ENCODE measurements at places on chromosomes 3 and 15.

- DNase-seq: peak; percentile 3
Observed at GRCh38 chr15:62782071-62782841, 260.3 kb upstream of the TPM1 start.

- no peak for DNase-seq
Observed at GRCh38 chr15:48307586-48307985, 23.6 kb upstream of the DUT start.

- DNase-seq: no peak
Observed at GRCh38 chr3:33901862-33902563, 103.6 kb downstream of the PDCD6IP start.

- no peak for DNase-seq
Observed at GRCh38 chr3:104273046-104273649, 1093.6 kb upstream of the ALCAM start.

DNA sequence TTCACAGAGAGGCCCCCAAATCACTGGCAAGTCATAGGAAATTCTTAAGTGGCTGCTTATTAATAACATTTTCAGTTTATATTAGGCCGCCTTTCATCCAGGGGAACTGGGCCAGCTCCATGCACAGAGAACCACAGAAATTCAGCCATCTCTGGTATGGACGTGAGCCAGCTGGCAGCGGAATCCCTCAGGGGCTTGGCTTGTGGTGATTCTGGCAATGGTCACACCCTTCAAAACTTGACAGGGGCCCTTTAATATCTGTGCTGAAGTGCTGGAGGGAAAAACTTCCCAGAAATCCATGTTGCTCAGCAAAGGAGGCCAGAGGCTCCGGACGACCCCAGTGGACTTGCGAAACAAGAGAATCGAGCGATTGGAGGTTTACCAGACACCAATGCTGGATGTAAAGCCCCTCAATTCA, 11.3 kb downstream of the PRICKLE2 start:
- no peak for DNase-seq

DNA sequence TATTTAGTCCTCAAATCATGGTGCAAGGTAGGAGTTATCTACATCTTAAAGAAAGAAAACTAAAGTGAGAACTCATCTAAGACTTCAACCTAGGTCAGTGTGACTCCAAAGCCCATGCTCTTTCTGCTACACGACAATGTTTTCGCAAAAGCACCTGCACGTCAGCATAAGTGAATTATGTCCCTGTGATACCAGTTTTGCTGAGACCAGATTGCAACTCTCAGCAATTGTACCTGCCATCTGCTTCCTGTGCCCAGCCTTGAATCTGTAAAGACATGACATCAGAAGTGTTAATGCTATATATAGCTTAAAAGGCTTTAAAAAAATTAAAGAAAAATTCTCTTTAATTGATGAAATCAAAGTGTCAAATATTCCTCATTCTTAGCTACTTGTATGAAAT, 43.4 kb downstream of the RETNLB start:
- no peak for DNase-seq

DNA sequence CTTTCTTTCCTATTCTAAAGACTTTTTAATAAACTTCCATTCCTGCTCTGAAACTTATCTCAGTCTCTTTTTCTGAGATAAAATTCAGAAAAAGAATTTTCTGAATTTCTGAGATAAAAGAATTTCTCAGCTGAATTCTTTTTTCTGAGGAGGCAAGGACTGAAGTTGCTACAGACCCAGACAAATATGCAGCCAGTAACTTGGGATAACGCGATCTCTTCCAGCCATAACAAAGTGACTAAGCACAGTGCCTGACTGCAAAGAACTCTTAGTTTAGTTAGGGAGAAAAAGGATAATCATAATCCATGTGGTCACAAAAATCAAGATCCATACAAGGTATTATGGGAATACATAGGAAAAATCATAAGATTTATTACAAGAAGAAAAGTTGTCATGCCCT, 222.0 kb upstream of the GAP43 start:
- no peak for DNase-seq

GRCh38 chr3:28726840-28727239, 378.2 kb upstream of the AZI2 start:
- peak; percentile 5 for DNase-seq

DNA sequence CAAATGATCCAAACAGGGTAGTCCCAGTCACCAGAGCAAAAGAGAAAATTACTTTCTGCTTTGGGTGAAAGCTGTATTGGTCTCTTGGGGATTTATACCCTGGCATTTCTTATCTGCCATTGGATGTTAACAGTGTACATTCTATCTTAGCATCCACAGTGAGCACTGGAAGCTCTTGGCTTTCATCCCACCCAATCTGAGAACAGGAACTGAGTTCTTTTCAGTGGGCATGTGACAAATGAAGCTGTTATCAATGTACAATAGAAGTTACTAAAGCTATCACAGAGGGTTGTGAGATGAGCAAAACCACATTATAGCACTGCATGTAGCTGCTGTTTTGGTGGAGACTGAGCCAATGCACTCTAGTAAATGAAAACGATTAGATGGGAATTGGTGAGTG, 300.7 kb downstream of the TUSC7 start:
- DNase-seq: no peak

DNA sequence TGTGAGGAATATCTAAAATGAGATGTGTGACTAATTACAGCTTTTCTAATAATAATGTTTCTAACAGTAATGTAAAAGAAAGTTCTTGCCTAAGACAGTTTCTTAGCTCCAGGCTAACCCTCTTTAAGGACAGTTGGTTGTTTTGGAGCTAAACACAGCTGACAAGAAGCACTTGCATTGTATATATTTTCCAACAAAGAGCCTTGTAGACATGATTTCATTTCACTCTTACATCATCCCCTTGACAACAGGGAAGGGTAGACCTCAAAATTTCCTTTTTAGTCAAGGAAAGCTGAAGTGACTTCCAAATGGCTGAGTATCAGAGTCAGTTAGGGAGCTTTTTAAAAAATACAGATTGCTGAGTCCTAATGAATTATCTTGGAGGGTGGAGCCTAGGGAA, 4.1 kb downstream of the ARID3B start:
- DNase-seq: no peak

DNA sequence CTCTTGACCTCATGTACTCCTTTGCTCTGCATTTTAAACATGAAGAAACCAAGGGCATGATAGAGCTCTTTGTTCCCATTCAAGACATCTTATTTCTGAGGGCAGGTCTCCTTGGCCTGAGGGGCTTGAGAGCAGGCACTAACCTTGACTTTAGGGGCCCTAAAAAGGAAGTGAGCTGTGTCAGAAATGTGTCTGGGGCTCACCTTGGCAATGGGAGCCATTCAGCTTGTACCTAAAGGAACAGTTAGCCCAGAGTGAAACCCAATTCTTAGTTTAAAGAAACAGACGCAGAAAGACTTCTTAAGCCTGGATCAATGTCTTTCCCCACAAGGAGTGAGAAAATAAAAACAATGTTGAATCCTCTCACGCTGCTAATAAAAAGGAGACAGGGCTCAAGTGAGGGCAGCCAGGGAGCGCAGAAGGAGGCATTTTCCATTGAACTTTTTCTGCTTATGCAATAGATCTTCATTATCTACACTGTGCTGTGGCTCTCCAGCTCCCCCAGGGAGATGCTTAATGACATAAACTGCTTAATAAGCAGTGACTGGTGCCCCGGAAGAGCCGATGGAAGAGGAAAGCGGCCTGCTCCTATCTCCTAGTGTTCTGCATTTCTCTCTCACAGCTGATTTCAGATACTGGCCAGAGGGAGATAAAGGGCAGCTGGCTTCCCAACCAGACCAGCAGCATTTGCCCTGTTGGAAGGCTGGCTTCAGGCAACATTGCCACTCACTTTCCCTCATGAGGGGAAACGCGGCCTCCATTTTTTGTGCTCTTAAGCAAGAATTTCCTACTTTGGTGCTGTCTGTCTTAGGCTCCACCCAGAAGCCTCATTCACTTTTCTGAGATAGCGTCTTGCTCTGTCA, 152.0 kb downstream of the OPA1 start:
- DNase-seq: peak; percentile 89

DNA sequence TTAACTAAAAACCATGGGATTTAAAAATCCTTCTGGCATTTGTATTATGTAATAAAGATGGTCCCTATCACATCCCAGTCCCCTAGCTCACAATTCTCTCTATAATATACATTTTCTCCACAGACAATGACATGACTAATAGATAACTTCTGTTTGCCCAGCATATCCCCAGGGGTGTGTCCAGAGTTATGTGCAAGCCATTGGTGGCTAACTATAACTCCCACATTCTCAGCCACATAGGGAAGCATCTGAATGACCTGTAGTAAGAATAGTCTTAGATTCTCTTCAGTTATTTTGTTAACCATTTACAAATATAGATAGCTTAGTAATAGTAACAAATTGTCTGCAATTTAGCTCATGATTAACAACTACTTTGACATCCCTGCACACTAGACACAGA, 52.2 kb upstream of the RBSN start:
- DNase-seq: no peak

DNA sequence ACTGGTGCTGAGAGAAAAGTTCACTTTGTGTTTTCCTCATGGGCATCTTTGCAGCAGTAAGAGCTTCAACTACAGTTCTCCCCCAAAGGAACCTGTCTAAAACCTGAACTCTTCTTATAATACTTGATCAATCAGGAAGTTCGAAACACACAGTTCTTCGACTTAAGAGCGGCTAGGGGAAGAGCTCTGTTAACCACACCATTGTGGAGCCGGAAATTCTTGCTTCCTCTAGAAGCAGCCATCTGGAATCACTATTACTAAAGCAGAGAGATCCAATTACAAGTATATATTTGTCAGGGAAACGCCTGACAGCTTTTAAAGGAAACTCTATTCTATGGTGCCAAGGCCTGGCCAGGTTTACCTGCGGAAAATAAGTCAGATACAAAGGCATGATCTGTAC, 337.3 kb upstream of the CBLB start:
- peak; percentile 35 for DNase-seq

DNA sequence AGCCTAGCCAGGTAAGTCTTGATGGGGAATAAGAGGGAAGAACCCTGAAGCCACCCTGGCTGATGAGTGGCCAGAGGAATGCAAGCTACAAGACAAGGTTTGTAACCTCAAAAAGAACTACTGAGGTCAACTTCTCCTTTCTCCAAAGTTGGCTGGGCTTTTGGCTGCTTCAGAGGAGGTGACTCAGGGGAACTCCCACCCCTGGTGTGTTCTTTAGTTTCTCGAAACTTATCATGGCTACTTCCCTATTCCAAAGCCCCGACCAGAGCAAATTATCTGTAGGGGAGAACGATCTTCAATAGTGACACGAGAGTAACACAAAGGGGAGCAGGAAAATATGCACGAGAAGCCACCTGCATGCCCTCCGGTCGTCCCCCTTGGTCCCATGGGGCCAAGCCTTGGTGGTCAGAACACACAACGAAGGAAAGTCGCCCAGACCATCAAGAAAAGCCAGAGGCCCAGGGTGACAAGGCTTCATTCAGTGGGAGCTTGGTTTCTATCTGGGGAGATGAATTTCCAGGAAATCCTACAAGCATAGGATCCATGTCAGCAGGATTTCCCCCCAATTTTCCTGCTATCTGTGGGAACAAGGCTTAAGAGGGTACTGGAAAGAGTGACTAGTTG, 6.5 kb upstream of the BCL2A1 start:
- DNase-seq: no peak

DNA sequence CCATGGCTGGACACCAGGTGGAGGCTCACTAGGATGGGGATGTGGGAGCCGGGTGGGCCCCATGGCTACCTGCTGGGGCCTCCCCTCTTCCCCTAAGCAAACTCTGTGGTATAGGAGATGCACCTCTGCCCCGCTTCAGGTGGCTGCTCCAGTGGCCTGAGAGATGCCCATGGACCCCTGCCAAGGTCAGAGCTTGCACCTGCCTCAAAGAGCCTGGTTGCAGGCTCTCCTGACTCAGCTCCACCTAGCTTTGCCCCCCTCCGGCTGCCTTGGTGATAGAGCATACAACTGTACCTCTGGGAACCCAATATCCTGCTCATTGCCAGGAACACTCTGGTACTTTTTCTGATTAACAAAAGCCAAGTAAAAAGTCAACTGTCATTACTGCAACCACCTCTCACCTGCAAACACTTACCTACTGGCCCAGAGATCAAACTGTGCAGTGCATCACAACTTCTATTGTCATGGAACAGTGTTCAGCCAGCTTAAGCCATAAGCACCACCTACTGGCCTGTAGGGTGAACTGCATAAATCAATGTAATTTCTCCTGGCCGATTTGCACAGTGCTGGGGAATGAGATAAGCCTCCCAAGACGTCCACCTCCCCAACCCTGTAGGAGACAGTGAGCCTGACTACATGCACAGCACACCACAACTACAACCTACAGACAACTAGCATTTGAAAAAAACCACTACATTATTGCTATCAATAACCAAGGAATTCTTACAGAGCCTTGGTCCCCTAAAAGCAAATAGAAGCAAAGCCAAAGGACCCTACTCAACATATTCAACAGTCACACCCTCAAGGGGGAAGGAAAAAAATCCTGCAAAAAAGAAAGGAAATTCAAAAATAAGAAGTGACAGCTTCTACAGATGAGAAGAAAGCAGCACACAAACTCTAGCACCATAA, 352.4 kb upstream of the ARHGEF26 start:
- DNase-seq: no peak

GRCh38 chr3:60989626-60990441, 261.4 kb downstream of the FHIT start:
- no peak for DNase-seq

- no peak for DNase-seq
Observed at GRCh38 chr3:14451844-14452739, 49.7 kb downstream of the SLC6A6 start.

- DNase-seq: no peak
Observed at GRCh38 chr15:89964232-89964954, 36.7 kb upstream of the ZNF710 start.

GRCh38 chr3:1442271-1442670, 349.4 kb downstream of the CNTN6 start:
- DNase-seq: no peak

- no peak for DNase-seq
Observed at GRCh38 chr3:171101982-171102641, 75.6 kb upstream of the SLC2A2 start.

- DNase-seq: no peak
Observed at GRCh38 chr15:51878446-51879386, 49.3 kb downstream of the TMOD3 start.

DNA sequence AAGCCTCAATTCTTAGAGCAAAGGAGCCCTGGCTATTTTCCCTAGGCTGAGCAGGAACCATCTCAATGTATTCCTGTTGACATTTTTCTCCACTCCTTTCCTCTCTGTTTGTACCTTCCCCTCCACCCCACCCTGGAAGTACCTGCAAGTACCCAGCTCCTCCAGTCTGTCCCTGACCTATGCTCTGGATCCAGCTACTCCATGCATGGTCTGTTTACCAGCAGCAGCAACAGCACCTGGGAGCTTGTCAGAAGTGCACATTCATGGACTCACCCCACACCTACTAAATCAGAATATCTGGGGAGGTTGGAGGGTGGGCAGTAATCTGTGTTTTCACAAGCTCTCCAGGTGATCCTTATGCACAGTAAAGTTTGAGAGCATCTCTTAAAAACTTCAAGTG, 240.7 kb upstream of the UMPS start:
- DNase-seq: no peak

DNA sequence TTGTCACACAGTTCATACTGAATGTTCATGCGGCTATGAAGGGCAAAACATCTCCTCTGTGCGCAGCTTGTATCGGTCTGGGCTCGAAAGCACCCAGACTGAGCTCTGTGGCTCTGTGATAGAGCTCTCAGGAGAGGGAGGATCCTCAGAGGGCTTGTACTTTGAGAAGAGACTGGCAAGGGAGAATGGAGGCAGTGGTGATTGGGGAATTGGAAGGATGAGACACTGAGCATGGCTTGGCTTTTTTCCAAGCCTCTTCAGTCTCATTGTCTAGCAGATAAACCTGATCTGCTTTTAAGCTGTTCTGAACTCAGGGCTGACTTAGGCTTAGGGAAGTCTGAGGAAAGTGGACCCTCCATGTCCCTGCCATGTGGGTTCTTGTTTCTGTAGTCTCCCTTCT, 43.0 kb downstream of the RAD54L2 start:
- DNase-seq: no peak

Data from NCI-H1436 (cell line).